Brain pericyte (primary cell): ENCODE measurements at places on chromosomes 1 and 21.

- DNase-seq: no peak
Measured at GRCh38 chr1:36606641-36607262, 124.0 kb upstream of the CSF3R start.

DNA sequence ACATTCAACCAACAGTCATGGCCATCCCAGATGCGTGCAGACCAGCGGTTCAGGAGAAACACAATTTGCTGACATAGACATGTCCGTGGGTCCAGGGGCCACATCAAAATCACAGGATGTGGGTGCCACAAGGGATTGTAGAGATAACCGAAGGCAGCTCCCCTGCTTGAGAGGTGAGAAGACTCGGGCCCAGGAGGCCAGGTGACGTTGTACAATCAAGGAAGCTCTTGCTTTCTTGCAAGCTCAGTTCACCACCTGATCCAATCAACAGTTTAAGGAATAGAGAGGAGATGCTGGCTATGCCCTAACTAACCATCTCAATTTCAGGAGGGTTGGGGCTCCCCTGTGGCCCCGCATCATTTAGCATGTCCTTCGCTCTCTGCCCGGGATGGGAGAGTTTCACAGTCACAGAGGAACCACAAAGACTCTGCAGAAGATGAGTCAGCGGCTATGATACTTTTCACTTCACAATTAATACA lies 19.5 kb downstream of the UBASH3A start:
- no peak for DNase-seq

GRCh38 chr1:22838965-22839364 lies 128.3 kb downstream of the EPHB2 start:
- no peak for DNase-seq

- DNase-seq: no peak
Measured at GRCh38 chr1:211616231-211616964, 37.4 kb upstream of the SLC30A1 start.

- DNase-seq: no peak
Measured at GRCh38 chr1:51578383-51579109, 38.3 kb upstream of the OSBPL9 start.

DNA sequence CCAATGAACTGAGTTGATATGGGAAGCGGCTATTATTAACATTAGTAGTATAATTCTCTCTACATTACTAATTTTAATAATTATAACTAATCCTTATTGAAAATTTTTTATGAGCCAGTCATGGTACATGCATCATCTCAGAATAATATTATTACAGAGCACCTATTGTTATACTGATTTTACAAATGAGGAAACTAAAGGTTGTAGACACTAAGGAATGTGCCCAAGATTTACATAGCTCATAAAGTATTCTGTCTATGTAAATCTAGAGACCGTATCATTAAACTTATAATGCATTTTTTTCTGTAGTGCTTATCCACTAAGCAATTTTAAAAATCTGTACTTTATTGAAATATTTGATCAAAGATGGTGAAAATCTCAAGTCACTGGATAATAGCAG lies 825.9 kb downstream of the PLA2G4A start:
- DNase-seq: no peak

GRCh38 chr1:102435483-102435882 lies 438.8 kb upstream of the OLFM3 start:
- no peak for DNase-seq
